Stimulated activated CD8-positive, alpha-beta memory T cell treated with anti-CD3 and anti-CD28 coated beads, Interleukin-4, amount 100 ng/mL, for 1 hour (primary cell): ENCODE measurements at places on chromosomes 11 and 22.

DNA sequence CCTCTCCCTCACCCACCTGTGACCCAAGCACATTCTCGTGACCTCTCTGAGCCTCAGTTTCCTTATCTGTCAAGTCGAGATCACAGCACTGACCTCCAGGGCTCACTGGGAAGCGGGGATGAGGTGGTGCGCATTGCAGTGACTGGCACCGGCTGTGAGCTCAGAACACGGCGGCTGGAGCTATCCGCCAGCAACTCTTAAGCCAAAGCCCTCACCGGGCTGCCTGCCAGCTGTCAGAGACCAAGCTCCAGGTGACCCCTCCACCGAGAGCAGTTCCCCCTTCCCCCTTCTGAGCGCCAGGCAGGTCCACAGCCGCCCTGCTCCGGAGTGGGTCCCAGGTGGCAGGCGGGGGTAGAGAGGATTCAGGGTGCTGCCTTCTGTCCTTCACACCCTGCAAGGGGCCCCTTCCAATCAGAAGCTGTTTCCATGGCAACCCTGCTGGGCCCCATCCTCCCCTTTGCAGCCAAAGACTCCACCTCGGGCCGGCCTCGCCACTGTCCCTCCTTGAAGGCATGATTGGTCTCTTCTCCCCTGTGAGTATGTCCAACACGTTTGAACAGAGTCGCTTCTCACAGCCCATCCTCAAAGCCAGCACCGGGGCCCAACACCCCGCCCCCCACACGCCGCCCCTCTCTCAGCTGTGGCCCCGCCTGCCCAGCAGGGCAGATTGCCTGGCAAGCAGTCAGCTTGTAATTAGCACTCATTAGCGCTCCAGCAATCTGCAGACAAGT, 98.7 kb downstream of the WNT7B start:
- DNase-seq = no peak

GRCh38 chr11:61541598-61541997, 33.0 kb downstream of the LRRC10B start:
- DNase-seq = no peak

DNA sequence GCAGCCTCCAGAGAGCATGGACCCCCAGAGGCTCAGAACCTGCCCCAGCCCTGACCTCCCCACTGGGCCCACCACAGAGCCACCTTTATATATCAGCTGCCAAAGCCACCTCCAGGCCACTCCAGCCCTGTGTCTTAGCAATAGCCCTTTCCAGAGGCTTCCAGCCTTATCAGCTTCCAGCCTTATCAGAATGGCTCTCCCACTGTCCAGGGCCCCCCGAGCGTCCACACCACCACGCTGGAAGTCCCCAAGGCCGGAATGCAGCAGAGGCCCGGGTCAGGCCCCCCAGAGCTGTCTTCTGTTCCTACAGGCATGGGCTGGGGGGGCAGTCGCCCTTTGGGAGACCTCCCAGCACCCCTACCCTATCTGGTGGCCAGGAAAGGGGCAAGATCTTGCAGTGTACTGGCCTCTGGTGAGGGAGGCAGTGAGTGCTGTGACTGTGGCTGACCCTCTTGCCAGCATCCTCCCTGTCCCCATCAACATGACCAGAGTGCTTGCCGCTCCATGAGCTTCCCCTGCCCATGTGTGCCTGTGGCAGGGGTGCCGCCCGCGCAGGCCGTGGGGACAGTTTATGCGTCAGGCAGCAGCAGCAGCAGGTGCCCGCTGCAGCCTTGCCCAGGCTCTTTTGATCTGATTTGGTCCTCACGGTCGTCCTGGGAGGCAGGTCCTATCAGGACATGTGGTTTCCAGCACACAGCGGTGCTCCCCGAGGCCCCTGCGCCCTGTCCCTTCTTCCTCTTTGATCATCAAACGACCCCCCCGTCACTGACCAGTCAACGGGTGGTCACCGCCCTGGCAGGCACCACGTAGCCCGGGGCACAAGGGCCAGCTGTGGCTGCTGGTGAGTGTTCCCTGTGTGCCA, 15.9 kb downstream of the OSBPL5 start:
- no peak for DNase-seq

DNA sequence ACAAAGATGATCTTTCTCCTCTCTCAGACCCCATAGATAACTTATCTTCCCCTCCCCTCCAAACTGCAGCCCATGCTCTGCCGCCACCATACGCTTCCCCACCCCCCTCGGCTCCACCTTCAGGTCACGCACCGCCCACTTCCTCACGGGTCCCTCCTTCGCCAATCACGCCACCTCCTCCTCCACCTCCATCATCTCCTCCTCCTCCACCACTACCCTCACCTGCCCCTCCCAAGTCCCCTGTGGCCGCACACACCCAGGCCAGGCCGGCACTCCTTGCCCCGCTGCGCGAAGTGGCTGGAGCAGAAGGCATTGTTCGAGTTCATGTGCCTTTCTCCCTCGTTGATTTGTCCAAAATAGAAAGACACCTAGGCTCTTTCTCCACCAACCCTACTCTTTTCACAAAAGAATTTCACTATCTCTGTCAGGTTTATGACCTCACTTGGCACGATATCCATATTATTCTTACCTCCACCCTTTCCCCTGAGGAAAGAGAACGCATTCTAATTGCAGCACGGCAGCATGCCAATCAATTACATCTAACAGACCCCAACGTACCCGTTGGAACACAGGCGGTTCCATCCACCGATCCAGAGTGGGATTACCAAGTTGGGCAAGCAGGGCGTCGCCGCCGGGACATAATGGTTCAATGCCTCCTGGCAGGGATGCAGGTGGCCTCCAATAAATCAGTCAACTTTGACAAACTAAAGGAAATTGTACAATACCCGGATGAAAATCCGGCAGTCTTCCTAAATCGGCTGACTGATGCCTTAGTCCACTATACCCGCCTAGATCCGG, 12.3 kb upstream of the OR56A3 start:
- no peak for DNase-seq

DNA sequence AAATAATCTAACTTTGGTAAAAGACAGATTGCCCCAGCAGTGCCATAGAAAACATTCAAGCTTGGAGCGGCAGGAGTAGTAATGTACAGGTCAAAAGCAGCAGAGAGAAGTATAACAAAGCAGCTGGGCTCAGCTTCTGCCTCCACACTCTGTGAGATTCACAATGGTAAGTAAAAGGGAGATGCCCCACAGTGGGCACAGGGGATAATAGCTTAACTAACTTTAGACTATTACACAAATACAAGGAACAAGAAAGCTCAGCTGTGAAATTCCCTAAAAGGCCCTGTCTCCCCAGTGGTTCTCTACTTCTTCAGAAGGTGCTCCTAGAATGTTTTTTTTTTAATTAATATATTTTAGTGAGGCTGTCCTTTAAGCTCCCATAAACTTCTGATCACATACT, 28.0 kb downstream of the RDX start:
- DNase-seq = no peak

GRCh38 chr11:133547808-133548494, 15.7 kb upstream of the OPCML start:
- DNase-seq = no peak

- no peak for DNase-seq
These were observed 47.8 kb downstream of the DBX1 start for GRCh38 chr11:20112291-20113148.

- DNase-seq = no peak
These were observed 7.0 kb downstream of the PC start for GRCh38 chr11:66951135-66951534.

- no peak for DNase-seq
These were observed 197.0 kb upstream of the SORL1-AS1 start for GRCh38 chr11:121649798-121650197.

DNA sequence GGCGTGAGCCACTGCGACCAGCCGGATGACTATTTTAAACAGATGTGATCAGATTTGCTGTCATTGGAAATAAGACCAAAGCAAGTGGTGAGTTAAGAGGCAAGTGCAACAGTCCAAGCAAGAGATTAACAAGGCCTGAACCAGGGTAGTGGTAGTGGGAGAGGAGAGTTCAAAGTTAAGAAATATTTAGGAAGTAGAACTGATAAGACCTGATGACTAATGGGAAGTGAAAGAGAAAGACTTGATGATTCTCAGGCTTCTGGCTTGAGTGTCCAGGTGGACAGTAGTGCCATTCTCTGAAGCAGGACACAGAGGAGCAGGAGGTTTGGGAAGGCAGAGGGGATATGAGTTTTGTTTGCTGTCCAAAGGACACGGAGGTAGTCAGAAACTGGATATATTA, 7.2 kb downstream of the NDUFC2 start:
- no peak for DNase-seq

GRCh38 chr11:13207270-13207664, 70.3 kb upstream of the BMAL1 start:
- no peak for DNase-seq

GRCh38 chr11:1391165-1392075, 1.7 kb downstream of the BRSK2 start:
- no peak for DNase-seq

DNA sequence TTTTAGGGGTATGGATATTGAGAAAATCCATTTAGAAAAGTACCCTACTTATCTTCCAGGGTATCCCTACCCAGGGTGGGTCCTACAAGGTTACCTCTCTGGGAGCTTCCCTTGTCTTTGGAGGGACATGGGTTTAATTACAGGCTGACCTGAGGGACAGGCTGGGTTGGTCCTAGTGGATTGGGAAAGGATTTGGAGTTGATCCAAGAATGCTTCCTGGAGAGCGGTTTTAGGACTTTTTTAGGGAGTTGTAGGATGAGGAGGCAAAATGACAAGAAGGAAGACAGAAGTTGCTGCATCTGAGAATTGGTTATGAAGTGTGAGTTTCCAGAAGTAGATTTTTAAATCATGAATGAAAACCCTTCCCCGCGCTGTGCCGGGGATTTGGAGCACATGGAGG, 61.8 kb upstream of the CRTAM start:
- DNase-seq = no peak

GRCh38 chr22:44622147-44622427, 79.9 kb upstream of the PRR5 start:
- DNase-seq = no peak

DNA sequence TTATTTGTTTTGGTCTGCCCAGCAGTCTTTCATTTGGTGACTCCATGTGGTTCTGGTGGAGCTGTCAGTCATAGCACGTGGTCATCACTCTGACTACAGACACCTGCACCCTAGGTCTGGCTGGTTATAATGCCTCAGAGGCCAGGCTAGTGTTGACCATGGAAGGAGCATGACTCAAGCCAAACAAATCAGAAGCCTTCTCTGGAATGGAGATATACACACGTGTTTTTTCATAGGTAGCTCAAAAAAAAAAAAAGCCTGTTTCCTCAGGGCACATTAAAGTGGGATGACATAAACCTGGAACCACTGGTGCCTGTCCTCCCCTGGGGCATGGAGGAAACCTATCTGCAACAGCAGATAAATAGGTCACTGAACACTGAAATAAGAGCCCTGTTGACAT, 8.1 kb upstream of the PLAAT3 start:
- DNase-seq = no peak

GRCh38 chr11:42329929-42330565, 870.6 kb upstream of the LRRC4C start:
- DNase-seq = no peak

DNA sequence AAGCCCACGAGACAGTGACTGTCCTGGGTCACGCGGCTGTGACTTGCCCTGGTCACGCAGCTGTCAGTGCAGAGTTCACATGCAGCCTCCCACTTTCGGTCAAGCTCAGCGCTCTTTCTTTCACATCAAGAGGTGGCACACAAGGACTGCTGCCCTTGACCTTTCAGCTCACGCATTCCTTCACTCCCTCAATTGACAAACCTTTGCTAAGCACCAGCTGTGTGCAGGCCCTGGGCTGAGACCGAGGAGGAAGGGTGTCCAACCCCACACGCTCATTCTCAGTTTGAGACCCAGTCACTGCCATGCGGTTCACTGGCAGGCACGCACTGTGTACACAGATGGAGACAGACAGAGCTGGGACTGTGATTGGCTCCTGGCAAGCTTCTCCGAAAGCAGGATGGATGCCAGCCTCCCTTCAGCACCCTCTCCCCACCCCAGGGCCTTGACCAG, 70.3 kb downstream of the SCUBE1 start:
- DNase-seq = no peak

GRCh38 chr11:121482231-121483129, 29.7 kb upstream of the SORL1-AS1 start:
- peak; percentile 40 for DNase-seq

DNA sequence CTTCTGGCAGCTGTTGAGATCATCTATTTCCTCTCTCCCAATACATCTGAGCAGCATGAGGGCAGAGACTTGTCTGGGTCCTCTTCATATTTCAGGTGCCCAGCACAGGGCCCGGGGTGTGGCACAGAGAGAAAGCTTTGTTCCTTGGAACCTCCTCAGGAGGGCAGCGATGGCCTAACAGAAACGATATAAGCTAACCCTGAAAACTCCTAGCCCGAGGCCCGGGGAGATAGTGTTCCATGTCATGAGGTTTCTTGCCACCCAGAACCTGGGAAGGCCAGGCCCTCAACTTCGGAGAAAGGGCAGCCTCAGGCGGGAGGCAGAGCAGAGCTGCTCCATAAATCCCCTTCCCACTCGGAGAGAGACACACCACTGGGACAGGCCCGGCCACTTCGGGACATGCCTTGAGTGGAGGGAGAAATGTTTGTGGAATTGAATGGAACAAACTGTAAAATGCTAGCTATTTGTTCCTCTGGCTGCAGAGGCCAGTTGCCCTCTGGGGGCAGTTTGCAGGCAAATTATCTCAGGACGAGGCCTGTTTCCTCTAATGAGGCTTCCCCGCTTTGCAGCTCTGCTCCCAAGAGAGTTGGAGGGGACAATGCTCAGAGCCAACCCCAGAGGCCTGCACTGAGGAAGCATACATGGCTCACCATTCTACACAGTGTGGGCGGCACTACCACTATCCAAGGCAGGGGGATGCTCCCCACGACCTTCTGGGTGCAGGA, 11.6 kb downstream of the ARRB1 start:
- no peak for DNase-seq

DNA sequence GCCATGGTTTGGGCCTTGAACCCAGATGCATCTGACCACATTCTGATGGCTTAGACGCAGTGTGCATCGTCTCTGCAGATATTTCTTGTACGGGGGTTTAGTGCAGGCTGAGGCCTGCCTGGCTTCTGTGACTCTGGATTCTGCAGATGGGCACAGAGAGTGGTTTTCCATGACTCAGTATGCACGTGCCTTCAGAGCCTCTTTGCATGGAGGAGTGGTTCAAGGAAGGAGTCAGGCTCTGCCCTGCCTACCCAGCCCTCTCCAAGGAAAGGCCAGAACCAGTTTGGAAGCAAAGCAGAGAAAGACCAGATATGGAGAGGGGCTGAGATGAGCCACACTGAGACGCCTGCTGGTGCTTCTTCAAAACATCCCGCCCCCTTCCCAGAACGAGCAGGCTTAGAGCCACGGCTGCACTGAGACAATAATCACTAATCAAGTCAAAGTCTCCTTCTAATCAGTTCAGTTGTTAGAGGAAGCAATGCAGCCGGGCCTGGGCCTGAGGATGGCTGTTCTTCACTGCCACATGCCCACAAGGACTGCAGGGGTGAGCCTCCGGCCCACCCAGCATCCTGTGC, 308.9 kb downstream of the NXPE2 start:
- no peak for DNase-seq

DNA sequence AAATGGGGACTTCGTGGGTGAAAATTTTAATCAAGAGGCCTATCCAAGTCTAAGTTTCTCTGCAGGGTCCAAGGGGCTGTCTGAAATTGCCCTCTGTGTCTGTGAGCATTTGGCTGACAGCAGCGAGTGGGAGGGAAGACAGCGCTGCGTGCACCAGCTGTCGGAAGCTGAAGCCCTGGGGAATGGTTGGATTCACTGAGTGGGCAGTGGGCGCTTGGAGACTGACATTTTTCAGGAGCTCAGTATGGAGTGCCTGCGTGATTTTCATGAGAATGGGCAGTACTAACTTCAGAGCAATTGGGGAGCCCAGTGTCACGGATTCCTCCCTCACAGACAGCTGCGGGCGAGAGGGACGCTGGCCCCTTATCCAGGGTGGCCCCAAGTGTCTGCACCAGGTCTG, 388.8 kb upstream of the B3GAT1 start:
- no peak for DNase-seq
